Stimulated activated CD4-positive, alpha-beta T cell treated with anti-CD3 and anti-CD28 coated beads, Interleukin-15, amount 100 ng/mL, for 24 hours (primary cell): ENCODE measurements at places on chromosomes 16 and 17.

GRCh38 chr17:57535249-57535966 lies 209.7 kb downstream of the CCDC182 start:
- no peak for DNase-seq

- no peak for DNase-seq
Observed at GRCh38 chr17:55275894-55276804, 11.4 kb downstream of the HLF start.

GRCh38 chr16:57533431-57534336 lies 2.7 kb downstream of the CCDC102A start:
- DNase-seq = peak; percentile 27

- no peak for DNase-seq
Observed at GRCh38 chr17:77178563-77178962, 37.8 kb downstream of the SEC14L1 start.

DNA sequence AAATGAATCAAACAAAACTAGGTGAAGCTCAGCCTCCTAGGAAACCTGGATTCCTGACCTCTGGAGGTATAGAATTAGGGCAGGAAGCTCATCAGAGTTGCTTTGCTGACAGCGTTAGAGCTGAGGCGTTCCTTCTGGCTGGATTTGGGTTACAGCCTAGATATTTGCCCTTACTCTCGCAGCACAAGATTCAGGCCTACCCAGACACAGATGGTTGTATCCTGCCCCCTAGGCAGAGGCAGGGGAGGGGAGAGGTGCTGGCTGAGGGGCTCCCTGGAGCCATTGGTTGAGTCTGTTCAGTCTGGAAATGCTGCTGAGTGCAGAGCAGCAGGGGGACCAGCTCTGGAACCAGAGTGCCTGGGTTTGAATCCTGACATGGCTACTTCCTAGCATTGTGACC lies 78.4 kb downstream of the MPRIP start:
- no peak for DNase-seq

GRCh38 chr17:77429969-77430752 lies 289.4 kb downstream of the SEC14L1 start:
- peak; percentile 91 for DNase-seq

GRCh38 chr17:27602721-27603420 lies 28.1 kb upstream of the LGALS9 start:
- peak; percentile 83 for DNase-seq
